Lung (tissue), 17 donors: ENCODE measurements at places on chromosomes 11 and 22. TPM values are rescaled to one million over a fixed set of nuclear protein-coding genes. Genes with fewer than 3 reads are reported as not detected.

RASSF10 gene
- total RNA-seq, result 10.0 TPM

VSIG2 gene
- total RNA-seq, result 20.9 TPM

ASCL2 gene
- 2.4 TPM for total RNA-seq

UPK3A gene
- not detected for total RNA-seq

GAB4 gene
- not detected for total RNA-seq

OR6T1 gene
- not detected for total RNA-seq

USP2 gene
- 6.5 TPM for total RNA-seq

THY1 gene
- 16.8 TPM for total RNA-seq

SCARF2 gene
- 32.9 TPM for total RNA-seq

VSIG10L2 gene
- total RNA-seq, result 0.18 TPM

TUBA8 gene
- 2.1 TPM for total RNA-seq

OR51T1 gene
- not detected for total RNA-seq

FIBP gene
- total RNA-seq, result 49.8 TPM

DNA sequence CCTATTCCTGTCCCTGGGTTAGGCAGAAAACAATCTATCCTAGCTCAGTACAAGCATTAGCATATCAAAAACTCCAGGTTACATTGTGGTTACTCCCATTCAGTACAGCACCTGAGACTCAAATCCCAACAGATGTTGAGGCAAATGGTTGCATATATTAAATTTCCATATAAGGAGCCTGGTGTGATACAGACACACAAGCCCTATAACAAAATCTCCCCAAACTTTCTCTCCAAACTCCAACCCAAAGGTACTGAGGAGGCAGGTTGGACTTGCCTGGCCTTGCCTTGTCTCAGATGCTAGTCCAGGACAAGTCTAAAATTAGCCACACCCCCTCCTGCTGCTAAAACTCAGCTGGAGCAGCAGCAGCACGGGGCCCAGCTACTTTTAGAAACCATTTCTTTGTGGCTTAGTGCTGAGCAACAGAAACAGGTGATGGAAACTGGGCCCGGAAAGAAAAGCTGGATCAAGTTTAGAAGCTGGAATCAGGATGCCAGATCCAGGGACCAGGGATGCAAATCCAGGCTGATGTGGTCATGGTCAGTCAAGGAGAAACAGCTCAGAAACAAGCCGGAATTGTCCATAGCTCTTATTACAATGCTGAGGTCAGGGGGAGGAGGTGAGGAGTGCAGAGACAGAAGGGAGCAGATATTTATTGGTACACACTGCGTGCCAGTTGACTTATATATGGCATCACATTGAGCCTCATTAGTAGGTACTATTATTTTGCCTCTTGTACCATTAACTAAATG is 73.7 kb upstream of the AMOTL1 start:
- DNase-seq, result no peak

DNA sequence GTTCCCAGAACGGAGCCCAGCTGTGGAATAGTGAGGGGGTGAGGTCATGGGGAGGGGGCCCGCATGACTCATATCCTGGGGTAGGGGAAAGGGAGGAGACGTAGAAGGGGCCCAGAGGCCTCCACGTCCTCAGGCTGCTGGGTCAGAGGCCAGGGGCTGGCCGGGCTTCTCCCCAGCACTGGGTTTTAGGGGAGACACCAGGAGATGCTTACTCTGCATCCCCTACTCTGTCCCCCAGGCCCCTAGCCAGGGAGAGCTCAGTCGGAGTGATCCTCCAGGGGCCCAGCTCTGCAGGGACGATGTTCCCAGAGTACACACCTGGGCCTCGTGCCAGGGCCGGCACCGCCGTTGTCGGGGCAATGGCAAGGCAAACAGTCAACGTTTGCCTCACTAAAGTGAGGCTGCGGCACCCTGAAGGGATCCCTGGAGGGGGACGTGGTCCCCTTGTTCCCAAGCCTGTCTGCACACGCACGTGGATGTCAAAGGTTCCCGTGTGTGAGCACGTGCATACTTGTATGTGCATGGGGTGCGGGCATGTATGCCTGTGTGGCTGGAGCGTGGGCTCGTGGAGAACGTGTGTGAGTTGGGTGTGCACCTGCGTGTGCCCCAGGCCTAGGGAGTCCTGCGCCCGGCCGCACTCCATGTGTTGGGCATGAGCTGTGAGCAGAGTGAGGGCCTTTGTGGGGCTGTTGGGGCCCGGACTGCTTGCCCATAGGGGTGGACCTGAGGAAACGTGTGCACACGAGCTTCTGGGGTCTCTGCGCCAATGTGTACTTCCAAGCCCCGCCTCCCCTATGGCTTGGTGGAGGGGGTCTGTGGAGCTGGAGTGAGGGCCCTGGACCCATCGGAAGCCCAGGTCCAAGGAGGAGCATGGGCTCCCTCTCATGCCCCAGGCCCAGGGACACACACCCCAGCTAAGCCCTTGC is 14.2 kb downstream of the PRR33 start:
- DNase-seq, result peak; percentile 80

DNA sequence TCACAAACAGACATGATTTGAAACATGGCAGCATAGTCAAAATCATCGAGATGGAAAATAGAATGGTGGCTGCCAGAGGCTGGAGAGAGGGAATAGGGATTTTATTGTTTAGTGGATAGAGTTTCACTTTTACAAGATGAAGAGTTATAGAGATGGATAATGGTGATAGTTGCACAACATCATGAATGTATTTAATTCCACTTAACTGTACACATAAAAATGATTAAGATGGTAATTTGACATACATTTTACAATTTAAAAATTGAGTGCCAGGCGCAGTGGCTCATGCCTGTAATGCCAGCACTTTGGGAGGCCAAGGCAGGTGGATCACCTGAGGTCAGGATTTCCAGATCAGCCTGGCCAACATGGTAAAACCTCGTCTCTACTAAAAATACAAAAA is 21.2 kb downstream of the TTC28 start:
- DNase-seq, result peak; percentile 41

DNA sequence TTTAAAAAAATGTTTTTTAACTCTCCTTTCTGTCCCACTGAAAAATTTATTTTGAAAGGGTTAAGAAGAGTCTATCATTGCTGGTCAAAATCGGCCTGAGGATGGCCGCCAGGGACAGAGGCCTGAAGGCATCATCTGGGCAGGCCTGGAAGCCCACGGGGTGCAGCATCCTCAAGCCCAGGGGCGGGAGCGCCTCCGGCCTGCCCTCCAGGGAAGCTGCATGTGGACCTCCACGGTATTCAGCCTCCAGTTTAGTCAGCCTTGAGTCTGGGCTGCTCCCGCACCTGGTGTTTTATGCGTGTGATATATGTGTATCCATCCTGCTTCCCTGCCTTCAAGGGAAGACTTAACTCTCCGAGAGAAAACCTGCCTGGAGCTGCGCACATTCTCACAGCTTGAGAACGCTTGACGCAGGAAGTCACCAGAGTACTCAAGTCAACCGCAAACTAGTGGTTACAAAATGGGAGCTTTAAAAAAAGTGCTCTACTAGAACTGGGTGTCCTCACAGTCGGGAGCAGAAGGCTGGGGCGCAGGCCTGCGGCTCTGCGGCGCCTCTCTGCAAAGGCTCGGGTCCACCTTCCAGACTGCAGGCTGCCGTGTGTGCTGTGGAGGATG is 13.6 kb upstream of the BID start:
- DNase-seq, result no peak

DNA sequence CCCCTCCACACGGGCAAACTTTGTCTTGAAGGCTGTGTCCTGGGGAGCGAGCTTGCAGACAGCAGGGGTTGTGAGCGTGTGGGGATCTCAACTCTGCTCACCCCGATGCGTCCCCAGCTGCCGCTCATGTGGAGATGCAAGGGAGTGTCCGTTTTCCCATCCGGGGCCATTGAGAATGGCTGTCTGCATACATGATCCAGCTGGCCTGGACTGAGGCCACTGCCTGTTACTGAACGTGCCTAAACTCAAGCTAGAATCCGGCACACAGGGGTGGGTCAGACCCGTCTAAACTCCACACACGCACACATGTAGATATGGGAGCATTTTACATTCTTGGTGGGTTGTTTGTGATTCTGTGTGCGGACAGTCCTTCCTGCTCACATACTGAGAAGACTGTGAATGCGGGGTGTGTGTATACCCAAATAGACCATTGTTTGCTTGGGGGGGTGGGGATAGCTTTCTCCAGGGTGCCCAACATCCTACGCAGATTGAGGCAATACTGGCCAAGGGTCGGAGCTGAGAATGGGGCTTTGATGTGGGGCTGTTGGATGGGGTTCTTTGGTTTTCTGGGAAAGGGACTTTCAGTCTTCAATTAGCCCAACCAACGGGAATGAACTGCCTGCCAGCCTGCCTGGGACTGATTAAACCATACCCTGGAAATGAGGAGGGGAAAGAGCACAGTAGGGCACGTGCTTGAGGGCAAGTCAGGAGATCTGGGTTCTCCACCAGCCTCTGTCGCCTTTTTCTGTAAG is 60.4 kb downstream of the ST3GAL4 start:
- DNase-seq, result peak; percentile 99

GRCh38 chr11:101269990-101270660 is 140.5 kb upstream of the PGR start:
- DNase-seq, result no peak

GRCh38 chr22:29744902-29745301 is 21.9 kb downstream of the ZMAT5 start:
- no peak for DNase-seq

GRCh38 chr11:102967497-102967896 is 12.0 kb upstream of the MMP13 start:
- no peak for DNase-seq

DNA sequence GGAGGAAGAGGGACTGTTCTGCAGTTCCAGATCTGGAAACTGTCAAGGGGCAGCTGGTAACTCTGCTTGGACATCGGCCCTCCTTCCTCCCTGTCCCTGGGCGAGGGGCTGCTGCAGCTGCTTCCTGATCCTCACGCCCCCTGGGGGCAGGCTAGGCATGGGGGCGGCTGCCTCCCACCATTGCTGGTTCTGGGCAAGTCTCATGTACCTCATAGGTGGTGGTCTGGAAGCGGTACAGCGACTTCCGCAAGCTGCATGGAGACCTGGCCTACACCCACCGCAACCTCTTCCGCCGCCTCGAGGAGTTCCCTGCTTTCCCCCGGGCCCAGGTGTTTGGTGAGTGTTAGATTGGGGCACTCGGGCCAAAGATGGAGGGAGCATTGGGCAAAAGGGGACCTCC is 5.0 kb downstream of the SNX15 start:
- no peak for DNase-seq

DNA sequence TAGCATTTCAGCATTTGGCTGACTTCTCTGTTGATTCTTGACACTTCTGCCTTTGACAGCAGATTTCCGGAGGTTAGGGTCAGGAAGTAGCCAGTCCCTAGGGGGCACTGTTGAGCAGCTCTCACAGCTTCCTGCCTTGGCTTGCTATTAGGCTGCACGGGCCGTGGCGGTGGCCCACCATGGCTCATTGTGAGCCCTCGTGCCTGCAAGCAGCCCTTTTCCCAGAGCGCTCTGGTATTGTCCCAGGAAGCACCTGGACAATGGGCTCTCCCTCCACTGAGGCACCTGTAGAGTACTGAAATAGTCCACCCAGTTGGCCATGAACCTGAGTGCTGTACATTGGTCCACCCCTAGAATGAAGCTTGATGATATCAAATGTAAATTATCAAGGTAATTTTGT is 100.2 kb upstream of the GAL start:
- peak; percentile 20 for DNase-seq

- no peak for DNase-seq
Observed at GRCh38 chr22:41524809-41525449, 19.3 kb downstream of the POLR3H start.

GRCh38 chr11:134469627-134470026 is 57.6 kb upstream of the B3GAT1 start:
- no peak for DNase-seq

DNA sequence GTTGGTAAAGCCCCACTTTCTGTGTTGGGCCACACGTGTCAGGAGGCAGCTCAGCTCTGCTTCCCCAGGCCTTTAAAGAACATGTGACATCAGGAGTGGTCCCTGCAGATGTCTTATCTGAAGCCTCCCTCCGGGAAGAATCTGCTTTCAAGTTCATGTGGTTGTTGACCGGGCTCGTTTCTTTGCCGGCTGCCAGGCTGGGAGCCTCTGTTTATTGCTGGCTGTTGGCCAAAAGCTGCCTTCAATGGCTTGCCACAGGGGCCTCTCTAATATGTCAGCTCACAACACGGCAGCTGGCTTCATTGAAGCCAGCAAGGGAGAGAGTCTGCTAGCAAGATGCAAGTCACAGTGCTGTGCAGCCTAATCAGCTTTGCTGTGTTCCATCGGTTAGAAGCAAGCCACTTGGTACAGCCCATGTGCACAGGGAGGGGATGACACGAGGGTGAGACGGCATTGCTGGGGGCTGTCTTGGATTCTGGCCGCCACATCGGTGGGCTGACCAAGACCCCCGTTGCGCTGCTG is 14.6 kb downstream of the MRGPRF start:
- peak; percentile 82 for DNase-seq

DNA sequence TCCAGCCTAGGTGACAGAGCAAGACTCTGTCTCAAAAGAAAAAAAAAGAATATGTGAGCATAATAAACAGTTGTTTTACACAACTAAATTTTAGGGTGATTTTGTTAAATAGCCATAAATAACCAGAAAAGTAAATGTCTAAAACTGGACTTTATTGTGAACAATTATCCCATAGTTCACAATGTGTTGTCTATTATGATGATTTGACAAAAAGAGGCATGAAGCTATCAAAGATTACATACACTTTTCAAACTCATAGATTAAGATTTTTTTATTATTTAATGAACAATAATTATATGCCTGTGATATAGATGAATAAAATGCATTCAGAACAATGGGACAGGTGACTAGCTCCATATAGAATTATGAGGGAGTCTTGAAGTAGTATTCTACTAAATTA is 27.0 kb upstream of the MTMR2 start:
- DNase-seq, result no peak

GRCh38 chr11:1728301-1728700 is 22.1 kb downstream of the IFITM10 start:
- DNase-seq, result no peak
